Vagina (tissue), 2 donors: ENCODE measurements at places on chromosomes 11 and 22. TPM values are rescaled to one million over a fixed set of nuclear protein-coding genes. Genes with fewer than 3 reads are reported as not detected.

DNA sequence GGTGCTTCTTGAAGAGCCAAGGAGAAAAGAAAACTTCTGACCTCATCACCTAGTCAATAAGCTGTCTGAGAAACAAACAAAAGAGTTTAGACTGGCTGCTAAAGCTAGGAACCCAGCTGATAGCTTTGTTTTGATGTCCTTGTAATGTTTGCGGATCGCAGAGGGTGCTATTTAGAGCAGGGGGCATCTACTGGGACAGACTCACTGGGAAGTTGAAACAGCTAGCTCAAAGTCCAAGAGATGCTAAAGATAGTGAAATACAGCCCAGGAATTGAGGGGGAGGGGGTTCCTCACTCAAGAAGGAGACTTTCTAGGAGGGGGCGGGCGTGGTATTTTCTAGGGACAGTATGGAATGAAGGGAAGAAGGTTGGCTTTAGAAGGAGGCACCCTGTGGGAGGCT lies 18.9 kb downstream of the ZBTB16 start:
- DNase-seq: no peak

- no peak for DNase-seq
Observed at GRCh38 chr11:115990004-115990447, 485.8 kb upstream of the CADM1 start.

DDIAS gene
- total RNA-seq: 1.5 TPM

DNA sequence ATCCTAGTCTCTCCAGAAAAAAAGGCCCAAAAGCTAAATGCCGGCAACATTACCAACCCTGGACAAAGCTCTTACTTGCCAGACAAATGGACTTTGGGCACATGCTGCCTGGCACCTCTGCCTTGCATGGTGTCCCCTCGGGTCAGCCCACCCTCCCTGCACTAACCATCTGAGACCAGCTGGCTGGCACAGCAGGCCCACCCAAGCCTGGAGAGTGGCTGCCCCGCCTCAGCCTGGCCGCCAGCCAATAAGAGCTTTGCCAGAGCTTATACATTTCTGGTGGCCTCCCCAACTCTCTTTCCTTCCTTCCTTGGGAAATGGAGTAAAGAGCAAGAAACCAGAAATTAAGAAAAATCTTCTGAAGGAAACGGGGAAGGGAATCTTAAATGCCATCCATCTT lies 24.5 kb downstream of the MCHR1 start:
- no peak for DNase-seq

DNA sequence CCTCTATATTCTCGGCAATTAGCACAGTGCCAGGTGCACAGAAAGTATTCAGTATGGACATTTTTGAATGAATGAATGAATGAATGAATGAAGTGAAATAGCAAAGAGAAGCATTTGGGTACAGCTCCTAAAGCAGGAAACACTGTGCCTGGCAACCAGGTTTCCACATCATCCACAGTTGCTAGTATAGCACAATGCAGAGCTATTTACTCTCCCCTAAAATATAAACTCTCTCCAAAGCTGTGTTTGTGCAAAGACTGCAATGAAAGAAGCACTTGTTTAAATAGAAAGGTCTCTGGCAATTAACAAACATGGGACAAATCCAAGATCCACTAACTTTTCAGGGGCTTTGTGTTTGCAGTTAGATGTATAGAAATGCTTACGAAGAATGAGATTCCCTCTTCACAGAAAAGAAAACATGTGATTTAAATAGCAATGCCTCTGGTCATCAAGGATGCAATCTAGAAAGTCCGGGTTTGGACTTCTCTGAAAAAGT lies 103.0 kb upstream of the OPCML start:
- no peak for DNase-seq

- no peak for DNase-seq
Observed at GRCh38 chr11:65726660-65727059, 6.1 kb upstream of the RNASEH2C start.

DNA sequence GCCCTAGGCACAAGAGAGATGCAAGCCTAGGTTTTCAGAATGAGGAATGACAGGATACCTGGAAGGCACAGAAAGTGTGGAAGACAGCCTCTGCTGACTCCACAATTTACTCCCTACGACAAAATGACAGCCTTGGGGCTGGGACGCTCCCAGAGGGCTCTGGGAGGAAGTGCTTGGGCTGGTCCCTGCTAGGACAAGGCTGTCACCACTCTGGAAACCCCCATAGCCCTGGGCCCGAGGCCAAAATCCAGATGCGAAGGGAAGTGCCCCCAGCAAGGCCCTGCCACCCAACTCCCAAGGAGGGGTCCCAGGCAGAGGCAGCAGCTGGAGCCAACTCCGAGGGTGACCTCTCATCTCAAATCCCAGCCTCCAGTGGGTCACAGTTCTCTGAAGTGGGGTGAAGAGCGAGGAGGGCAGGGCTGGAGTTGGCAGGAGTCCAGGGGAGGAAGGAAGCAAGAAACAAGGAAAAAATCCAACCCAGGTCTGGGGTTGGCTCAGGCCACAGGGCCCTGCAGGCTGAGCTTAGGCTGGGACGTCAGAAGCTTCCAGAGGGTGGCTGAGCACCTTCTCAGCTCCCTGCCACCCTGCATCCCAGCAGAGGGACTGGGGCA lies 6.3 kb upstream of the CDC42EP2 start:
- no peak for DNase-seq

GRCh38 chr22:26502688-26503561 lies 9.3 kb downstream of the TFIP11 start:
- no peak for DNase-seq

DNA sequence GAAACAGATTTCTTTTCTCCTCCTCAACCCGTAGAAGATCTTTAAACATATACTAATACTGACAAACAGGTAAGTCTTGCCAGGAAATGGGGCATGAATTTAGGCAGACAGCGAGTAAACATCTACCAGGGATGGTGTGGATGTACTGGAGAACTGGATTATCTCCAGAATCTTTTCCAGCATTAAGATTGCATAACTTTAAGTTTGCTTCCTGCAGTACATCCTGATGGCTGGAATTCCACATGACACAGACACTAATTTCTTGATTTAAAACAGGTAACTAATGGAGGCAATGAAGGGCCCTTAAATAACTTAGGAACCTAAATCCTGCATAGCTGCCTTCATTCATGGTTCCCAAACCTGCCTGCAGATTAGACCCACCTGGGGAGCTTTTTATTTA lies 40.7 kb downstream of the JHY start:
- DNase-seq: no peak

BTBD18 gene
- not detected for total RNA-seq

DNA sequence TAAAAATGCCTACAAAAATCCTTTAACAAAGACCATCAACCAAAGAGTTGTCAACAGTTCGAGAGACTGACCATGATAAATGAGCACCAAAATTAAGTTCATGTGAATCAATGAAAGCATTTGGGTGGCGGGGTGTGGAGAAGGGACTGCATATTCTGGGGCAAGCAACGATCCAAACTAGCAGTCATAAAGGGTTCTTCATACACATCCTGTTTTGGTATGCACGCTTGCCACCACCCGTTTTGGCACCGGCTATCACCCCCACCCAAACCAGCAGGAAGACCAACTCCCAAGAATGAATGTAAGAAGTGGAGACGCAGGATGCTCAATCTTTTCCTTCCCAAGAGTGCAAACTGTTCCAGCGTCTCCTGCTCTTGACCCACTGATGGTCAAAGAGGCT lies 80.8 kb downstream of the SGSM3 start:
- DNase-seq: no peak

DNA sequence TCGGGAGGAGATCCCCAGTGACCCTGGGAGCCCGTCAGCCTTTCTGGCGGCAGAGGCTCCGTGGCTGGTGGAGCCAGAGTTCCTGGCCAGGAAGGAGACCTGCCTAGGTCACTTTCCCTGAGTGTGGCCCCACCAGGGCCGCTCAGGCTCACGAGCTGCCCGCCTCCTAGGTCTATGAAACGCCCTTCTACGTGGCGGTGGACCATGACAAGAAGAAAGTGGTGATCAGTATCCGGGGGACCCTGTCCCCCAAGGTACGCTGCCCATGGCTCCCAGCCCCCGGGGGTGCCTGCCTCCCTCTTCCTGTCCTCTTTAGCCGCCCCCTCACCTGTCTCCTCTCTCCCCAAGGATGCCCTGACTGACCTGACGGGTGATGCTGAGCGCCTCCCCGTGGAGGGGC lies 17.0 kb upstream of the MYRF start:
- no peak for DNase-seq
